PC-3 (cell line): ENCODE measurements at places on chromosomes 5 and 9.

- no peak for DNase-seq
Observed at GRCh38 chr9:115522912-115523311, 405.0 kb upstream of the TNC start.

GRCh38 chr9:95773053-95773418, 102.5 kb upstream of the ERCC6L2 start:
- DNase-seq: no peak

- peak; percentile 80 for DNase-seq
Observed at GRCh38 chr9:21801683-21802417, 586 bp upstream of the MTAP start.

- no peak for DNase-seq
Observed at GRCh38 chr9:109020113-109020512, 6.8 kb upstream of the CTNNAL1 start.

- DNase-seq: no peak
Observed at GRCh38 chr5:150046031-150046430, 40.3 kb downstream of the CSF1R start.

GRCh38 chr9:112764344-112764743, 13.8 kb downstream of the SNX30 start:
- DNase-seq: no peak

DNA sequence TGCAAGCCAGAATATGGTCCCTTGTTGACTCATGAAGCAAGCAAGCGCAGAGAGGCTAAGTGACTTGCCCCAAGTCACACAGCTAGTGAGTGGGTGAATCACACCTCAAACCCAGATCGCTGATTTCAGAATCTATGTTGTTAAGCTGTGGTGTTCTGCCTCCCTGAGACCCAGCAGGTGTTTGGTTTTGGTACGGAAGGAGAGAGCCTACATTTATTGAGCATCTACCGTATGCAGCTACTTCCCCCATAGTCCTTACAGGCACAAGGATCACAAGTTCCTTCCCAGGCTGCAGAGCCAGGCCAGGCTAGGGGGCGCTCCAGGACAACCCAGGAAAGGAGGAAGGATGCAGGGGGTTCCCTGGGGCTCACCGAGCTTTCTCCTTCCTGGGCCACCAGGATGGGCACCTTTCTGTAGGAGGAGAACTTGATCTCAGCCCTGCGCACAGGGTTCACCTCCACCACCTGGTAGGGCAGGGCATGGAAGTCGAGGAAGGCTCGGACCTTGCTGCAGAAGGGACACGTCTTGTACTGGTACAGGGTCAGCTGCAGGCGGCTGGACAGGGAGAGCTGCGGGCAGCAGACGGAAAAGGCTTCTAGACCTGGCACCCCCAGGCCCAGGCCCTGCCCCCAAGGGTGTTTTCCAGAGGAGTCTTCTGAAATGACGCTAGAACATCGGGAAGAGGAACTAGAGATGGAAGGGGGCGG, 2.5 kb downstream of the PTGES2 start:
- peak; percentile 57 for DNase-seq

DNA sequence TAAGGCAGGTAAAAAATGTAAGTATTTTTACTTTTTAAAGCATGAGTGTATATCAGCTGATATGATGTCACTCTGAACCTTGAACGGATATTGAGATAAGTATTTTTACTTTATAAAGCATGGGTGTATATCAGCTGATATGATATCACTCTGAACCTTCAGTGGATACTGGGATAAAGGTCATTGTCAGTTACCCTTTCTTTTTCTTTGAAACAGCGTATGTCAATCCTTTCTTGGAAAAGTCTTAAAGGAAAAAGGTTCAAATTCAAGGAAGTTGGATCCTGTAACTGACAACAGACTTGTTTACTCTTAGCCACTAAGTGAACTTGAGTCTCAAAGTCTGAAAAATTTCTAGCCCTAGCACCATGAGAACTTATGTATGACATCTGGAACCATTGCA, 61.7 kb upstream of the IFNK start:
- DNase-seq: no peak

- peak; percentile 70 for DNase-seq
Observed at GRCh38 chr5:108216890-108217289, 165.0 kb downstream of the FBXL17 start.

DNA sequence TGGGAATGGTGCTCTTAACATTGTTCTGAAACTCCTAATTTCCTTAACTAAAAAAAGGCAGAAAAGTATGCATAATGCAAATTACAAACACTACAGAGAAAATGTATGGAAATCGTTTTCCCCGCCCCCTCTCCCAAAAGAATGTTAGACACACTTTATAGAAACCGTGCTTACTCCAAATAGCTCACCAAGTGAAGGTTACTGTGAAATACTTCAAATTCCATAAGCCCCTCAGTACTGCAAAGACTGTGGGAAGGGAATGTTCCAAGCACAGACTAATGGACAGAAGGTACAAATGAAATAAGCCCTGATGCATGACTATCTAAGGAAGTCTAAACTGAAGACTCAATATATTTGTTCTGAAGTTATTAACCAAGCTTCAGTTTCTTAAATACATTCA, 12.5 kb downstream of the MAPKAP1 start:
- no peak for DNase-seq

DNA sequence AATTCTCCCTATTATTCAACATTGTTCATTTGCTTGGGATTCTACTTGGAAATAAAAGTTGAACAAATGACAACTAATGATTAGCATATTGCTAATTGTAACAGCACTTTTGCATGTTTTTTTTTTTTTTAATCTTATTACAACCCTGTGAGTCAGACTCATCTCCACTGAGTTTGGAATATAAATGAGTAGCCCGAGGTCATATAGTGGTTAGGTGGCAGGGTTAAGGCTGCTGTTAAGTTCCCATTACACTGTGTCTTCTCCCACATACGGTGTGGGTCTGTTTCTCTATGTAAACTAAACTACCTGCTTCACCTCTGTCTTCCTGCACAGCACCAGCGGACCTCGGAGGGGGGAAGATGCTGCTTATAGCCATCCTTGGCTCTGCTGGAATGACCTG, 92.4 kb downstream of the EQTN start:
- DNase-seq: peak; percentile 43

- DNase-seq: no peak
Observed at GRCh38 chr5:137481596-137481995, 17.5 kb downstream of the SPOCK1 start.

- no peak for DNase-seq
Observed at GRCh38 chr9:82930116-82930515, 132.8 kb downstream of the RASEF start.

GRCh38 chr5:170782438-170782837, 1.1 kb upstream of the GABRP start:
- DNase-seq: no peak

DNA sequence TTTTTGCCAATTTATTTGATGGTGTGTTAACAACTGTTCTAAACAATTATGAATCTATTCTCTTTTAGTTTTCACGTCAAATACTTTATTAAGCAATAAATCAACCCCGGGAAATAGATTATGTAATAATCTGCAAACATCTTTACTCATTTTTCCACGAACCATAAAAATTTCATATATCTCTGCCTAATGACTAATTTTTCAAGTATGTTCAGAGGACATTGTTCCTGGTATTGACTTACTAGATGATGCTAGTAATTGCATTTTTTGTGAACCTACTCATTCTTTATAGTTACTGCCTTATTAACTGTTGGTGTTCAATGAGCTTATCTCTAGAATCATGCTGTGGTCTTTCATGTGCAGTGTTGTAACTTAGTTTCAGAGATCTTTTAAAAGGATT, 41.0 kb upstream of the FBN2 start:
- peak; percentile 92 for DNase-seq

DNA sequence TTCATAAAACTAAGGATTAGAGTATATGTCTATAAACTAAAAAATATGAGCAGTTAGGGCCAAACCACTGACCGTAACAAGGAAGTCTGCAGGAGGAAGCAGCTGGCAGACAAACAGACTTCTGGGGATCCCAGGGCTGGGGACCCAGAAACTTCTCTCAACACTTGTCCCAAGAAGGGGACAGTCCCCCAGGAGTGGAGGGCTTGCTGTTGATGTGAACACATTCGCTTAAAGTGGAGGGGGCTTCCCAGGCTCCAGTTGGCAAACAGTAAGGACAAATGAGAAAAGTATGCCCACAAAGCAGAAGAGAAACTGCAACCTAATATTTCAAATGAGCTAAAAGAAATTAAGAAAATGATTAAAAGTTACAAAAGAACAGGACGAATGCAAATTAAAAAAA, 83.7 kb downstream of the PDE8B start:
- no peak for DNase-seq

GRCh38 chr5:94217216-94217615, 401.2 kb downstream of the KIAA0825 start:
- DNase-seq: no peak

- no peak for DNase-seq
Observed at GRCh38 chr5:78744951-78745534, 96.5 kb upstream of the LHFPL2 start.

GRCh38 chr5:172119921-172120688, 67.9 kb downstream of the STK10 start:
- no peak for DNase-seq

GRCh38 chr5:141783005-141783946, 94.9 kb downstream of the PCDH1 start:
- DNase-seq: no peak

DNA sequence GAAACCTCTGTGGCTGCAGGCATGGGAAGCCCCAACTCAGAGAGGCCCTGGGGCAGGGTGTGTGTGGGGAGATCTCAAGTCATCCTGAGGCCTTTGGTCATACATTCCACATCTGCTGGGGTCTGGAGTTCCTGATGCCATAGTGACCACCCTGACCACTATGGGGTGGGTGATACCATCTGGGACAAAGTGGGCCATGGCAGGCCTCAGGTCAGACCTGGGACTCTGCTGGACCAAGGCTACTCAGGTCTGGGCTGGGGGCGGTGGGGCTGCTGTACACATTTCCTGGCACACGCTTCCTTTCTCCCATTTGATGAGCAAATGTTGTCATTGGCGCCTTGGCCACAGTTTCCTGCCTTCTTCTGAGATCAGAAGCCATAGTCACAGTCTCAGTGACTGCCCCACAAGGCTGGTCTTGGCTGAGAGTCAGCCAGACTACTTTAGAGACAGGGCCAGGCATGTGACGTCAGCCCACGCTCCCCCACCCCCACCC, 15.1 kb upstream of the ACSL6 start:
- DNase-seq: no peak

DNA sequence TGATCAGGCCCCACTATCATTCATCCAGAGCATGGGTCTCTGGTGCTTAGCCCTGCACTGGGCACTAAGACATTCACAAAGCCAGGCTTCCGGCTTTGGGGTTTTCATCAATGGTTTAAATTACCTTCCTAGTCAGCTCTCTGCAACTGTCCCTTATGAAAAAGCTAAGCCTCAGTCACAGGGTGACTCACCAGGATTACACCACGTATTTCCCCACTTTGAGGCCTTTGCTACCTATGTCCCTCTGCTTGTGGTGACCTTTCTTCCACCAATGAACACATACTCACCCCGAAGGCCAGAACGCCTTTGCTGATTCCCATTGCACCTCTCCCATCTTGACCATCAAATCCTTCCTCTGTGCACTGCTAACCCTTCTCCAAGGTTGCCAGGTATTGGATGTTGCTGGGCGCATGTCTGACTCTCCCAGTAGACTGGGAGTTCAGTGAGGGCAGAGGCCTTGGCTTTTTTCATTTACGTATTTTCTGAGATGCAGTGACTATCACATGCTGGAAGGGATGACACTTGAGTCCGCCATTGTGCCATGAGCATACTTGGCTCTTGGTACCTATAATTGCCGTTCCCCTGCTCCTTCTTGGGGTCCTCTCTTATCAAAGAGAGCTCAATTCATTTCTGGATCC, 58.7 kb upstream of the TNFSF8 start:
- DNase-seq: peak; percentile 80

DNA sequence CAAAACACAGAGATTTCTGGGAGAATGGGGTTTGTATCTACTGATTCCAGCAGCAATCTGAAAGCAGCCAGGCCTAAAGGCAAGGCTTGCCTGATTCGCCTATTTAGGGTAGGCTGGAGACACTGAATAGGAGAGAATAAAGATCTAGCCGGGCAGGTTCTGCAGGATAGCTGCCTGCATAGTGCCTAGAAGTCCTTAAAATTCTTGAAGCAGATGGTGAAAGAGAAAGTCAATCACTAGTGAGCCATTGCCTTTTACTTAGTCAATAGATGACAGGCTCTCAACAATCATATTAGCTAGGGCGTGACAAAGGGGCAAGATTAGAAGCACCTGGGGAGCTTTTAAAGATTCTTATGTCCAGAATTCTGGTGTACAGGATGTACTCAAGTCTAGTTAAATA, 522.7 kb downstream of the HTR1A start:
- peak; percentile 6 for DNase-seq

DNA sequence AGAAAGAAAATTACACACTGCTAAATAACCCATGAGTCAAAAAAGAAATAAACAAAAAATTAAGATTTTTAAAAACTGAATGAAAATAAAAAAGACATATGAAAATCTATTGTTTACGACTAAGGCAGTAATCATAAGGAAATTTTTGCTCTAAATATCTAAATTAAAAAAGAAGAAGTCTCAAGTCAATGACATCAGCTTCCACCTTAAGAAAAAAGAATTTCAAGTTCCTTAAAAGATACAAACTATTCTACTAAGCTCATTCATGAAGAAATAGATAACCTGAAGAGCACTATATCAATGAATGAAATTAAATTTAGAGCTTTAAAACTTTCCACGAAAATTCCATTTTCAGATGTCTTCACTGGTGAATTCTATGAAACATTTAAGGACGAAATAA, 15.7 kb upstream of the STARD4 start:
- DNase-seq: no peak

GRCh38 chr5:198516-199196, 7.4 kb downstream of the LRRC14B start:
- DNase-seq: no peak

DNA sequence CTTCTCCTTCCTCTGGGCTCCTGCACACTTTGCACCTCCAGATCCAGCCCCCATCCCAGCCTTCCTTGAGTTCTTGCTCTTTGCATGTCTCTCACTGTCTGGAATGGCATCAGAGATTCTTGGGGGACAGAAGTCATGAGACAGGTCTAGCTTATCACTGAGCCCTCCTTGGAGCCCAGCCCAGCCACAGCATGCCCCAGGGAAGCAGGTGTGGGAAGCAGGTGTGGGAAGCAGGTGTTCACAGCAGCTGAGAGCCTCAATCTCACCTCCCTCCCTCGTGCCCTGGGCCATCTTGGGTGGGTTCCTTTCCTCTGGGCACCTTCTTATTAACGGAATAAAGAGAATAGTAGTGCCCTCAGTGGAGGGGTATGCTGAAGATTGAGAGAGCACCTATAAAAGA, 27.2 kb downstream of the SLC6A7 start:
- DNase-seq: no peak

DNA sequence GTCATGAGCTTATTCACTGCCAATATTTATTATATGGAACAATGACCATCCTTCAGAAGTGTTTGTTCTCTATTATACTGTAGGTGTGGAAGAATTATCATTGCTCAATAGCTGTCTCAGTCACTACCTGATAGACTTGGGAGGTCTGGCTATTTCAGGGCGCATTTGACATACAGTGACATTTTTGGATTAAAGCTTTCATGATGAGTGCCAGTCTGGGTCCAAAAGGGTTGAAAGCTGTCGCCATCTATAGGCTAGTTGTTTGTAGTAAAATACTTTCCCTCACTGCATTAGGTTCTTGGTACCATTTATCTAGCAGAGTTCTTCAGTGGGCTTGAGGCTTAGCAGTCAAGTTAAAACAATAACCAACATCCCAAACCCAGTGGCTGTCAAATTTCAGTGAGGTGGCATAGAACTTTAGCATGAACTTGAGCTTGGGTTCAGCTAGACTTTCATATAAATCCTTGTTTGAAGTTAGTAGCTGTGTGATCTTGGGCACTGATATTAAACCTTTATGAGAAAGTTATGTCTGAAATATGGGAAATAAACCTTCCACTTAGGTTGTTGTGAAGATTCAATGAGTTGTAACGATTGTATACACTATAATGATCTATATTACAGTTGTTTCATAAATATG, 110.5 kb upstream of the CDKN2B start:
- DNase-seq: peak; percentile 61
